ENCODE measurements at places on chromosomes 7 and 10. TPM values are rescaled to one million over a fixed set of nuclear protein-coding genes. Genes with fewer than 3 reads are reported as not detected.

GRCh38 chr10:107436568-107436967, 272.1 kb upstream of the SORCS1 start:
- no peak for DNase-seq

- DNase-seq: no peak
Measured at GRCh38 chr7:146276888-146277287, 160.3 kb downstream of the CNTNAP2 start.

DNA sequence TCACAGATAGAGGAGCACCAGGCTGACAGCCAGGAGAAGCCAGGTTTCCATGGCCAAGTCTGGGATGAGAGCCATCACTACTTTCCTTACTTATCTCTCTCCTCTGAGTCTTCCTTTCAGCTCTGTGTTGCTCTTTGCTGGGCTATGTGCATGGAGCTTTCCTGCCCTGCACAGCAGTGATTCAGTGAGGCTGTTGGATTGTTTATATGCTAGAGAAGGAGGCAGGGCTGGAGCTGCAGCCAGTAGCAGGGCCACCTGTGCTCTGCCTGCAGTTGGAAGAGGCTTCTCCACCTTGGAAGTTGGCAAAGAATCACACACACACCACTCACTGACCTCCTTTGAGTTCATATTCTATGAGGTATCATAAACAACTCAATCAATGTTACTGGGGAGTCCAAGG, at the start of gene CYP3A4:
Gene CYP3A4 (minus strand): TSS at position 178 of the 400 bp plus-strand sequence. CDS start 103 bp downstream, at position 75.
- no peak for DNase-seq

- DNase-seq: no peak
Measured at GRCh38 chr7:151226560-151226874, 488 bp downstream of the ABCF2 start.

The CDHR1 gene
- total RNA-seq: not detected

The GIMAP5 gene
- total RNA-seq: not detected

The AEBP1 gene
- total RNA-seq: 234 TPM

The CLCN1 gene
- total RNA-seq: 0.16 TPM

The HOXA13 gene
- not detected for total RNA-seq

DNA sequence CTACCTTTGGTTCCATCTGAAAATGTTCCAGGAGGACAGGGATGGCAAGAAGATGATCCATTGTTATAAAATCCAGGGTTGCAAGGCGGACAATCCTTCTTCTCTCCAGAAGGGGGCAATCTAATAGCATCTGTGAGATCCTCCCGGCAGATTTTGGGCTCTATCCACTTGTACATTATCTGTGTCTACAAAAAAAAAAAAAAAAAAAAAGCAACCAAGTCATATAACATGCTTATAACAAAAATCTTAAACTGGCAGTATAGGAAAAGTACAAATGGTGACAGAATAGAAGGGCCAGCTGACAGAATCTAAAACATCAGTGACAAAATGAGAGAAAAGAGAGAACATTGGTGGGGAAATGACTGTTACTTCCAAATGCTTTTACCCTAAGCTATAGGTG, 132.7 kb downstream of the ELAPOR2 start:
- peak; percentile 84 for DNase-seq

The KLF14 gene
- not detected for total RNA-seq

The HOXA4 gene
- total RNA-seq: 0.57 TPM
